Fibroblast of skin of left biceps (primary cell): ENCODE measurements at places on chromosomes 1 and 21.

GRCh38 chr1:56511364-56511763, 68.0 kb downstream of the PLPP3 start:
- no peak for DNase-seq

DNA sequence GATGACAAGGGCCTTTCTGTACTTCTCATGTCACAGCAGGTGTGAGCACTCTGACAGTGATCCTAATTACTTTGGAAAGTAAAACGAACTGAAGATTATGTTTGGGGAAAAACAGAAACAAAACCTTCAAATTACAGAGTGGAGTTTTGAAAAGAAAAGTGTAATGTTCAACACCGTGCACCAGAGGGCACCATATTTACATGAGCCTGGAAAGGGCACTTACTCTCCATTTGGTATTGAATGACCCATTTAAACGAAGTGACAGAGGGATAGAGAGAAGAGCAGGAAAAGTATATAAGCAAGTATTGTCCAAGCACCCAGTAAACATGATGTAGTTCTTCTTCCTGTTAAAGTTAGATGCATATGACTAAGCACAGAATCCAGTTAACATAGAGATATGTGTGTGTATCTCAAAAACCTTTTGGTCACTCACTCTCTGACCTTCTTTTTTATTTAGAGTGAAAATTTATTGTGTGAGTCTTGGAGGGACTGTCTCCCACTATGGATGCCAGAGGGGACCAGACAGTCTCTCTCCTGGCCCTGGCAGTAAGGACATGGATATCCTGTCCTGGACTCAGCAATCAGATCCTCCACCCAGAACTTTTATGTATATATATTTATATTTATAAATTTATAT, 3.8 kb upstream of the RGSL1 start:
- peak; percentile 4 for DNase-seq

DNA sequence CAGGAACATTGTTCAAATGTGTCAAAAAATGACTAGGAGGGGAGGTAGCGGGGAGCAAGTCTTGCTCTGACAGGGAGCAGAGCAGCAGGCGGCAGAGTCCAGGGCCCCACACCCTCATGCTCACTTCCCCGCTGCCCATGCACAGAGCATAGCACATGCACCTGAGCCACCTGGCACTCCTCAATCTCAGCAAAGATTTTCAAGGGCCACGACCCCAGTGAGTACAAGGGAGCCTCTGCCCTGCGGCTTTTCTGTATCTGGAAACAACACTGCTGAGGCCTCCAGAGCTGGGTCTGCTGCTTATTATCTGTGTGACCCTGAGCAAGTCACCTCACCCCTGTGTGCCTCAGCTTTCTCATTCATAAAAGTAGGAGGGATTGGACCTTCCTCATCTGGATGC, 1.1 kb upstream of the GJB3 start:
- DNase-seq = no peak

GRCh38 chr1:166066107-166066506, 100.7 kb downstream of the FAM78B start:
- DNase-seq = no peak

GRCh38 chr21:44049182-44049581, 37.1 kb downstream of the TRAPPC10 start:
- DNase-seq = no peak

GRCh38 chr21:46393451-46393940, 65.2 kb upstream of the DIP2A start:
- DNase-seq = no peak

DNA sequence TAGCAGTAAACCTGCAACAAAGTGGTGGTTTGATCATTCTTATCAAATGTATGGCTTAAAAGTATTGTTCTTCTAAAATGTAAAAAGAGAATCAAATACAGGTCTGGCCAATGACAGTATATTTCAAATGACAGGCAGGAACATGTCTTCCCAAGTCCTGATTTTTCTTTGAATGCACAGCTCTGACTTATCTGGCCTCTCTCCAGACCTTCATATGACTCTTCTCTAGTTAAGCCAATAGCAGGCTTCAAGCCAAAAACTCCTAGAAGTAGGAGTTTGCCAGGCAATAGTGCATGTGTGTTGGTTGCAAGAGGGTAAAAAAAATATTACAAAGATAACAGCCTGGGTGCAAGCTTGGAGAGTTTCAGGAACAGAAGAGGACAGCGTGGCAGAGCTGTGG, 345.5 kb downstream of the SMYD3 start:
- DNase-seq = peak; percentile 36
